GM06990 (cell line): ENCODE measurements at places on chromosomes 1 and 21.

- DNase-seq, result peak; percentile 63
Measured at GRCh38 chr1:33255347-33256220, 708 bp upstream of the ZNF362 start.

DNA sequence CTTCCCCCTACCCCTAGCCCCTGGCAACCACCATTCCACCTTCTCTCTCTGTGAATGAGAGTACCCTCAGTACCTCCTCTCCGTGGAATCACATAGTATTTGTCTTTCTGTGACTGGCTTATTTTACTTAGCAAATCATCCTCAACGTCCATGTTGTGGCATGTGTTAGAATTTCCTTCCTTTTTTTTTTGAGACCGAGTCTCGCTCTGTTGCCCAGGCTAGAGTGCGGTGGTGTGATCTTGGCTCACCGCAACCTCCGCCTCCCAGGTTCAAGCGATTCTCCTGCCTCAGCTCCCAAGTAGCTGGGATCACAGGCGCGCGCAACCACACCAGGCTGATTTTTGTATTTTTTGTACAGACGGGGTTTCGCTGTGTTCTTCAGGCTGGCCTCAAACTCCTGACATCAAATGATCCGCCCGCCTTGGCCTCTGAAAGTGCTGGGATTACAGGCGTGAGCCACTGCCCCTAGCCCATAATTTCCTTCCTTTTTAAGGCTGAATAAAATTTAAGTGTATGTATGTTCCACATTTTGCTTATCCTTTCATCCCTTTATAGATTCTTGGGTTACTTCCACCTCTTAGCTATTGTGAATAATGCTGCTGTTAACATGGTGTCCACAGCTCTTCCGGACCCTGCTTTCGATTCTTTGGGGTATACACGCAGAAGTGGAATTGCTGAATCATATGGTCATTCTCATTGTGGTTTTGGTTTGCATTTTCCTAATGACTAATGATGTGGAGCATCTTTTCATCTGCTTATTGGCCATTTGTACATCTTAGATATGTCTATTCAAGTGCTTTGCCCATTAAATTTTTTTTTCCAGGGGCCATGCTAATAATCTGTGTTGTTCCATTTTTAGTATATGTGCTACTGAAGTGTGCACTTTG is 32.3 kb downstream of the ERRFI1 start:
- DNase-seq, result peak; percentile 65

GRCh38 chr1:59290193-59290949 is 6.5 kb upstream of the FGGY start:
- no peak for DNase-seq

DNA sequence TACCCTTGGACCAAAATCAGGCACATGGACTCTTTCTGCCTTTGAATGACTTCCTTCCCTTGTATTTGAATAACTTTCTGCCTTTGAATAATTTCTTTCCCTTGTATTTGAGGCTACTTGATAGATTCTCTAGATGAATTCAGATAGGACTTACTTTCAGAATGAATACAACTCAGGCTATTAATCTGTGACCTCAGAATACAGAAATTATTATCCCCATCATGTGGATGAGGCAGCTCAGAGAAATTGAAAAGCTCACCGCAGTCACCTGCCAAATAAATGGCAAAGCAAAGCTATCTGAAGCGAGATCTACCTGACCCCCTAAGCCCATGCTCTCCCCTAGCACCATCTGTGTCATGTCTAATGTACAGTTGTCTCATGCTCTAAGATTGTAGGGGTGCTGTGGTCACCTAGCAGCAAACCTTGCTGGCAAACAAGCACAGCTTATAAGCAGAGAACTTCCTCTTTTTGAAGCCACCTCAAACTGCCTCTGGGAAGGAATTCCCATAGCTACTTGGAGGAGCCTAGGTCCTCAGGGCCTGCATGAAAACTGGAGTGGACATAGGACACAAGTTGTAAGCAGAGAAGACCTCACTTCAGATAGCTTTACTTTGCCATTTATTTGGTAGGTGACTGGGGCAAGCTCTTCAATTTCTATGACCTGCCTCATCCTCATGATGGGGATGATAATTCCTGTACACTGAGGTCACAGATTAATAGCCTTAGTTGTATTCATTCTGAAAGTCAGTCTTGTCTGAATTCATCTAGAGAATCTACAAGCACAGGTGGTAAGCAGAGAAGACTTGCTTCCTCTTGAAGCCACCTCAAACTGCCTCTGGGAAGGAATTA is 66.1 kb downstream of the FASLG start:
- peak; percentile 62 for DNase-seq

- no peak for DNase-seq
Measured at GRCh38 chr1:175725684-175726083, 17.7 kb downstream of the TNR start.

DNA sequence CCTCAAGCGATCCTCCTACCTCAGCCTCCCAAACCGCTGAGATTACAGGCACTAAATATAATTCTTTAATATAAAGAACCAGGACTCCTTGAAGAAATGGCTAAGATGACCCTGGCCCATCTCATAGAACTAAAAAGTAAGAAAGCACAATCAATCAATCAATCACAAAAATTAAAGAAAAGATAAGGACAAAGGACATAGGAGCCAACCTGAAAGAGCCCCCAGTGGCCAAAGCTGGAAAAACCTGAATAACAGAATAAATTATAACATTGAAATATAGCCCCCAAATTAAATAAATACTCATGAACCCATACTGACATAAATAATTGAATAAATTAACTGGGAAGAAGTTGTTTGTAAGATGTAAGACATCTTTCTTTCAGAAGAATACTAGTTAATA is 8.9 kb downstream of the NUP210L start:
- no peak for DNase-seq

GRCh38 chr1:181503171-181503810 is 20.0 kb downstream of the CACNA1E start:
- DNase-seq, result no peak

GRCh38 chr1:203720242-203720641 is 44.7 kb upstream of the LAX1 start:
- no peak for DNase-seq

DNA sequence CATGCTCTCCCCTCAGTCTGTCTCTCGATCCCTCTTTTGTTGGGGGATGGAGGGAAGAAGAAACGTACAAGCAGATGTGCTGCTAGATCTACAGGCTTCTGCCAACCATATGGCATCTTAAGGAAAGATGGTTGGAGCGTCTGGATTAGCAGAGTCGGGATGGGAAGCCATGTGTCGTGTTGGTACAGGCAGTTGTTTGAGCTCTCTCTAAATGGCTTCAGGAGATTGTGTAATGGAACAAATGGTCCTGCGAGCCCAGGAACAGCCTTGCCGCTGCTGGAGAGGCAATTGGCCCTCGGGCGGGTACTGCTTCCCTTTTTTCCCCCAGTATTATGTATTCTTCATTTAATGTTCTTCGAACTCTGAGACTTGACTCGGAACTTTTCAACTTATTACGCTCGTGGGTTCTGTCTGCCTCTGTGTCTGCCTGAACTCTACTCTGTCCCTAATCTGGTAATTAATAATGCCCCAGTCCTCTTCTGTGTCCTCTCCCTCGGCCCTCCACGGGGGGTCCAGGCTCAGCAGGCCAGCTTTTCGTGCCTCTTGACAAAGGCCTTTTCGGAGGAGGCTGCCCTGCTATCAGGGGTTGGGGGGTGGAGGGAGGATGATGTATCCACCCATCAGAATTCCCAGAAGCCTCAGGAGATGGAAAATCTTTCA is 215.3 kb downstream of the SDCCAG8 start:
- DNase-seq, result no peak

DNA sequence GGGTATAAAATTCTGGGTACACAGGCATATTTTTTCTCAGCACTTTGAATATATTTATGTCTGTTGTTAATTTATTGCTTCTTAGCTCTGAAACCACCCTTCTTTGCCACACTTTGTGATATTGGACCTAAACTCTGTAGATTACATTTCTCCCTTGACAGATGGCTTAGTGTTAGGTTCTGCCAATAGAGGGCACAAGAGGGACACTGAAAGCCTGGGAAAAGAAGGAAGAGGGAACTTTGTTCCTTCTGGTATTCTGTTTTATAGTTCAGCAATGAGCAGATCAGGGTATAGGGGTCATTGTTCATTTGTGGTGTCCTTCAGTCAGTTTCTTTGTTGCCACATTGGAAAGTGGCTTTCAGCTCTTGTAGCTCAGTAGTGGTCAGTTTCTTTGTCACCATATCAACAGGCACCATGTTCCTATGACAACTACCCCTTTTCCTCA is 423.5 kb upstream of the PROX1 start:
- no peak for DNase-seq

DNA sequence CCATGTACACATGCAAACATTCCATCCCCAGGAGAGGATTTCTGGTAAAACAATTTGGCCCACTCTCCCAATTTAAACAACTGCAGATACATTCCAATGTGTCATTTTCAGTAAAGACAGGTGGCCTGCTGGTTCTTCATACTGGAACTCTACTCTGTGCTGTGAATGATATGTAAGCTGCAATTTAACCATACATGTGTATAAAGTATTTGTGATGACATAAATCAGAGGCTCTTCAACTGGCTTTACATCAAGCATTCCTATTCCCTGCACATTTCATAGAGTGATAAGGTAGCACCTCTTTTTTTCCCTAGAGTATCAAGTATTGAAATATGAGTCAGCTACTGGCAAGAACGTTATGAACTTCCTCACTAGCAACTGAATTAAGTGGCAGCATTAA is 649.5 kb upstream of the ADGRL2 start:
- no peak for DNase-seq

DNA sequence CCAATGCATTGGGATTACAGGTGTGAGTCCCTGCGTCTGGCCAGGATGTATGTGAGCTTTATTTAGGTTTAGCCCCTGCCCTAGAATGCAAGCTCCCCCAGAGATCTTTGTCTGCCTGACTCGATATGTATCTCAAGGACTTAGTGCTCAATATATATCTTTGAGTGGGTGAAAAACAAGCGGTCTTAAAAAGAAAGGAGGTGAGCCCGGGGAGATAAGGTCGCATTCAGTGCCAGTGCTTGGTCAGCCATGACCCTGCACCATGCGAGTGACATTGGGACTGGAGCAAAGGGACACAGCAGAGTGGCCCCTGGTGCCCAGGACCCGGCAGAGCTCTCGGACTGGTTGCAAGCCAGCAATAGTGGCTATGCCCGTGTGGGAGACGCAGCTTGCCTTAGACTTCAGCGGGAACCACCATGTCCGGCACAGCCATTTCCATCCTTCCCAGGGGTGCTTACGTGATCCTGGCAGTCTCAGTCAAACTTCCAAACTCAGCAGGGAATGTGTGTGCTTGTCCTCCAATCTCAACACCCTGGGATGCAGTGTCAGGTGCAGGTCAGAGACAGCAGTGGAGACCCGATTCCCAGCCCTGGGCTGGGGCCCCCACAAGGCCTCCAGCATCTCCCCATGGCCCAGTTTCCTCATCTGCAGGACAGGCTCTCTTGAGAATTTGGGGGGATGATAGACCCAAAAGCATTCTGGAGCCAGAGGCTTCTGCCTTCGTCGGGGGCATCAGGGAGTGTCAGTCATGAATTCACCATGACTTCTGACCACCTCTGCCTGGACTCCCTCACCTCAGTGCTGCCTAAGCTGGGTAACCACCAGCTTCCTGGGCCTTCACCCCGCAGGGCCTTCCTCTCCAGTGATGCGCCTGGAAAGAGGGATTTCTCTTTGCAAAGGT is 1.8 kb downstream of the MX2 start:
- no peak for DNase-seq

GRCh38 chr1:57066980-57067610 is 101.3 kb upstream of the C8B start:
- DNase-seq, result no peak

- DNase-seq, result no peak
Measured at GRCh38 chr1:210800756-210801155, 333.2 kb downstream of the KCNH1 start.

GRCh38 chr1:227424159-227424680 is 105.9 kb upstream of the CDC42BPA start:
- DNase-seq, result no peak

DNA sequence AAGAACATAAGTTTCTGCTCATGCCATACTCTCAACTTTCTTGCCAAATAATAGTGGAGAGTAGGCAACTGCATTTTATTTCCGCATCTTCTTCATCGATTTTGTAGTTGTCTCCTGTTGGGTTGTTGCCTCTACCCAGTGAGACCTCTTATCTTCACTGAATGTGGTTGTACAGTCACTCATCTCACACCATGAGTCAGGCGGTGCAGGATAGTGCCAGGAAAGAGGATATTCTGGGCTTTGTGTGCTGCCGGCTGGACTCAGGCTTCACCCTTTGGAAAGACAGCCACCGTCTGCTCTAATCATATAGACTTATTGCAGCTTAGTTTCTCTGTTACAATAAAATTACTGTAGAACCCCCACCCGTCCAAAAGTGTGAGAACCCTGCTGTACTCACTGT is 154.3 kb upstream of the USP24 start:
- DNase-seq, result no peak

DNA sequence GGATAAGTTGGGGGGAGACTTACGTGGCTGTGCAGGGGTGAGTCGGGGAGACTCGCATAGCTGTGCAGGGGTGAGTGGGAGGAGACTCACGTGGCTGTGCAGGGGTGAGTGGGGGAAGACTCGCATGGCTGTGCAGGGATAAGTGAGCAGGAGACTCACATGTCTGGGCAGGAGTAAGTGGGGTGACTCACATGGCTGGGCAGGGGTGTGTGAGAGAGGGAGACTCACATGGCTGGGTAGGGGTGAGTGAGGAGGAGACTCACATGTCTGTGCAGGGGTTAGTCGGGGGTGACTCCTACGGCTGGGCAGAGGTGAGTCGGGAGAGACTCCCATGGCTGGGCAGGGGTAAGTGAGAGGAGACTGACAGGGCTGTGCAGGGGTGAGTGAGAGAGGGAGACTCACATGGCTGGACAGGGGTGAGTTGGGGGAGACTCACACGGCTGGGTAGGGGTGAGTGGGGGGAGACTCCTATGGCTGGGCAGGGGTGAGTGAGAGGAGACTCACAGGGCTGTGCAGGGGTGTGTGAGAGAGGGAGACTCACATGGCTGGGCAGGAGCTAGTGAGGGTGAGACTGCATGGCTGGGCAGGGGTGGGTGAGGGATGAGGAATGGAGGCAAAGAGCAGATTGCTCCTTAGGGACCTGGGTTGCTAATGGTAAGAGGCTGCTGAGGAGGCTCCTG is 56.0 kb upstream of the ABCG1 start:
- no peak for DNase-seq
